ENCODE measurements at places on chromosomes 3 and 15.
A peak's percentile ranks its signal among the peaks of the same experiment; 100 is the strongest.

GRCh38 chr15:40282147-40282868 lies 556 bp downstream of the ANKRD63 start:
- DNase-seq, result no peak

DNA sequence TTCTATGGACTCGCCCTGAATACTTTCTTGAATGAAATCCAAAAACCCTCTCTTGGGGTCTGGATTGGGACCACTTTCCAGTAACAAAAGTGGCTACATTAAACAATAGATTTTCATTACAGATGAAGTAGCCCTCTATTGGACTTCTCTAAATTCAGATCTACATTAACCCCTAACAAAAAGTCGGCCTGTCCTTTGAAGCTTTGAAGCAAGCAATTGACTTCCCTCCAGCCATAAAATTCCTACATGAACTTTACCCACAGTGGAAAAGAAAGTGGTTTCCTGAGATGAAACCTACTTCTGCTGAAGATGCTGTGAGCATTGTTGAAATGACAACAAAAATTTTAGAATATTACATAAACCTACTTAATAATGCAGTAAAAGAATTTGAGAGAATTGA lies 967.1 kb upstream of the ROBO1 start:
- no peak for DNase-seq

DNA sequence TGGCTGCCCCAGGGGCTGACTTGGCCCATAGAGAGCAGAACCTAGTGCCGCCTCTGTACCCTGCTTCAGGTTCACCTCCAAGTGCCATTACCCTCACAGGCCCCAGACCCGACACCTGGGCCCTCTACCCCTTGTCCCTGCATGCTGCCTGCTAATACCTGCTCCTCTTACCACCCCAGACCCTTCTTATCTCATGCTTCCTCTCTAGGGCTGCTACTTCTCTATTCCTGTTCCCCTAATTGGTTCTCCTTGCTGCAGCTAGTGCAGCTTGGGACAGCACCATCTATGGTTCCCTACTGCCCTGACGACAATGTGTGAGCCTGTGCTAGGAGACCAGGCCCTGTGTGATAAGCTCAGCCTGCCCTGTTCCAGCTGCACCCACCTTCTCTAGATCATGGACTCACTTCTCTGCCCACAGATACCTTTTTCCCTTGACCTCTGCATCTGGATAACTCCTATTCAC lies 15.3 kb downstream of the HDAC11 start:
- no peak for DNase-seq

DNA sequence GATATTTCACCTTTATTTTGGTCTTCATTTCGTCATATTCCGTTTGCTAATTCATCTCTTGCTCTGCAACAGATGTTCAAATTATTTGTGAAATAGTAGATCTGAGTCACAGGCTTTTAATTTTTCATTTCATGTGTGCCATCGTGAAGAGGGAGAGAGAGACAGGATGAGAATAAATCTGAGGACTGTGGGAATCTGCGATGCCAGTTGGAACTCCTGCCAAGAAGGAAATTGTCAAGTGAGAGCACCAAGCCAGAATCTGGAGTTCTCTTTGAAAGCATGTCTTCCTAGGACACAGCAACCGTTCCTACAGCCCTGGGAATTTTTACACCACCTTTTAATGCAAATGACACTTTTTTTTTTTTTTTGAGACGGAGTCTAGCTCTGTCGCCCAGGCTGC lies 48.8 kb downstream of the NSMCE3 start:
- DNase-seq, result no peak

GRCh38 chr3:2517500-2518172 lies 419.0 kb downstream of the CNTN4 start:
- DNase-seq, result peak; percentile 54

- DNase-seq, result no peak
These were observed 4.0 kb downstream of the HIGD1A start for GRCh38 chr3:42800251-42800650.

DNA sequence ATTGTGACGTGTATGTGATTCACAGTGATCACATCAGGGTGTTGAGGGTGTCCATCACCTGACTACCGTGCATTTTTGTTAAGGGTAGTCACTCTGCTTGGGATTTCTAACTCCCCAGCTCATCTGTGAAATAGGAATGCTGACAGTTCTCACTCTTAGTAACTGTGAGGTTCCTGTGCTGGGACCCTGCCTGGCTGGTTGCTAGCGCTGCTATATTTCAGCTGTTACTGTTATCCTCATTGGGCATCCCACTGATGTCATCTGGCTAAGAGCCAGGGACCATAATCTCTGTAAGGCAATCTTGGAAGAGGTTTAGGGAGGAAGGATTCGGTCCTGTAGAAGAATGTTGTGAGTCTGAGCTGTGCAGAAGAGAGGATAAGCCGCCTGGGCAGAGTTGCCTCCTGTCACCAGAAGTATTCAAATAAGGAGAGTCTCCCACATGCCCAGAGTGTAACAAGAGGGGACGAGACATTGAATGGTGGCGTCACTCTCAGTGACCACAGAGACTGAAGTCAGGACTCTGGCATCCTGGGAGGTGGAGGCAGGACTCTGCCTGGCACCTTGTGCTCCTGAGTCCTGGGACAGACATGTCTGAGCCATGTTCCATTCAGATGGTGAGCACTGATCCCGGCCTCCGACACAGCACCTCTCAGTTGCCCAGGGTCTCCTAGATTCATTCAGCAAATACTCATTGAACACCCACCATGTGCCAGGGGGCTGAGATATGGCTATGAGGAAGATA lies 52.2 kb downstream of the FBLN2 start:
- DNase-seq, result peak; percentile 47
